ENCODE measurements at places on chromosomes 16 and 17. TPM values are rescaled to one million over a fixed set of nuclear protein-coding genes. Genes with fewer than 3 reads are reported as not detected.

PERCC1 gene
- not detected for polyA plus RNA-seq

CLDN6 gene
- not detected for polyA plus RNA-seq

TMEM107 gene
- 19.0 TPM for polyA plus RNA-seq

GDE1 gene
- 70.5 TPM for polyA plus RNA-seq

STH gene
- not detected for polyA plus RNA-seq
